ENCODE measurements at places on chromosomes 12 and 14. TPM values are rescaled to one million over a fixed set of nuclear protein-coding genes. Genes with fewer than 3 reads are reported as not detected.

NANOG gene
- not detected for total RNA-seq

SIX1 gene
- total RNA-seq: 1.00 TPM

INF2 gene
- 45.6 TPM for total RNA-seq

PTCSC3 gene
- total RNA-seq: not detected

NDUFB1 gene
- total RNA-seq: 129 TPM

OR4M1 gene
- total RNA-seq: not detected

GLI1 gene
- total RNA-seq: 22.7 TPM

HAL gene
- total RNA-seq: 3.8 TPM

AKAP5 gene
- total RNA-seq: 0.52 TPM

DCN gene
- total RNA-seq: 75.1 TPM

DNA sequence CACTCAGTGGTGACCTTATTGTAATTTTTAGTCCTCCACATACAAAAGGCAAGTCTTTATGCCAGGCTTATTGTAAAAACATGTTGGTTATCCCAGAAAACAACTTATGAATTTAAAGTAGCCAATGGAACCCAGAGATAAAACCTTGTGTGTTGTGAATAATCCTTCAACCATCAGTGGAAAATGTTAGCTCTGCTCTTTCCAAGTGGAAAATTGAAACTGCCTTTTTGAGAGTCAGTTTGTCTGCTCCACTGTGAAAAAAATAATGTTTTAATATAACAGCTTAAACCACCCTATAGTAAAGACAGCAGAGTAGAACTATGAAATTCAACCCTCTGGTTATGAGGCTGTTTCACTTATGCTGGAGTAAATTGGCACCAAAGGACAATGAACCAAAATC is 112.0 kb downstream of the TTLL5 start:
- DNase-seq: no peak

- no peak for DNase-seq
Observed at GRCh38 chr12:78269620-78270019, 438.9 kb downstream of the NAV3 start.

DNA sequence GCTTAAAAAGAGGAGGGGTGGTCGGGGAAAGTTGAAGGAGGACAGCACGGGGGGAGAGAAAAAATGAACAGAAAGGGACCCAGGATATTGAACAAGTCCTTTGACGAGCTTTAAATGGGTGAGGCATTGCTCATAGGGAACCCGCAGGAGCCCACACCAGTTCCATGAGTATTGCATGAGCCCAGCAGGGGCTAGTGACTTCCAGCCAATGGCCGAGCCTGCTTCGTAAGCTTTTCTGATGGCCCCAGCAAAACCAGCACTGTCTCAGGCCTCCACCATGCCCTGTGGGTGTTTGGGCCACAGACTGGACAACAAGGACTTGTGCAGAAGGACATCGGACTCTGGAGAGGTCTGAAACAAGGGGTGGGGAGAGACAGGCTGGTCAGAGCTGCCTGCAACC is 109.5 kb downstream of the ZFP36L1 start:
- DNase-seq: no peak

DNA sequence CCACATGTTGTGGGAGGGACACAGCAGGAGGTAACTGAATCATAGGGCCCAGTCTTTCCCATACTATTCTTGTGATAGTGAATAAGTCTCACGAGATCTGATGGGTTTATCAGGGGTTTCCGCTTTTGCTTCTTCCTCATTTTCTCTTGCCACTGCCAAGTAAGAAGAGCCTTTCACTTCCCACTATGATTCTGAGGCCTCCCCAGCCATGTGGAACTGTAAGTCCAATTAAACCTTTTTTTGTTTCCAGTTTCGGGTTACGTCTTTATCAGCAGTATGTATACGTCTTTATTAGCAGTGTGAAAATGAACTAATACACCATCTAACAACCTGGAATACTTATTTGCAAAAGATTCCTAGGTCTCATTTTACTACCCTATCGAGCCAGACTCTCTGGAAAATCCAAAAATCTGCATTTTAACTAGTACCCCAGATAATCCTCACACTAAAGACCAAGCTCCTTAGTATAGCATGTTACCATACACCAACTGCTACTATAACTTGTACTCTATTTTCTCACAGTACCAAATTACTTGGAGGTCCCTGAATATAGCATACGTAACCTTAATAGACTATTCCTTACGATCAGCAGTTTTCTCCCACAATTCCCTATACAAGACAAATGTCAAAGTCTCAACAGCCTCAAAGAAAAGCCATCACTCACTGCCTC is 11.5 kb downstream of the GTF2A1 start:
- no peak for DNase-seq

DNA sequence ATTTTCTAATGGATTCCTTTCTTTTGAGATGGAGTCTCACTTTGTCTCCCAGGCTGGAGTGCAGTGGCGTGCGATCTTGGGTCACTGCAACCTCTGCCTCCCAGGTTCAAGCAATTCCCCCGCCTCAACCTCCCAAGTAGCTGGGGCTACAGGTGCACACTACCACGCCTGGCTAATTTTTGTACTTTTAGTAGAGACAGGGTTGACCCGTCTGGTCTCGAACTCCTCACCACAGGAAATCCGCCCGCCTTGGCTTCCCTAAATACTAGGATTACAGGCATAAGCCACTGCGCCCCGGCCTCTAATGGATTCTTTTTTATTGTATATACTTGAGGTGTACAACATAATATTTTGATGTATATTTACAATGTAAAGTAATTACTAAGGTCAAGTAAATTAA is 140.1 kb upstream of the SLCO1C1 start:
- DNase-seq: no peak

DNA sequence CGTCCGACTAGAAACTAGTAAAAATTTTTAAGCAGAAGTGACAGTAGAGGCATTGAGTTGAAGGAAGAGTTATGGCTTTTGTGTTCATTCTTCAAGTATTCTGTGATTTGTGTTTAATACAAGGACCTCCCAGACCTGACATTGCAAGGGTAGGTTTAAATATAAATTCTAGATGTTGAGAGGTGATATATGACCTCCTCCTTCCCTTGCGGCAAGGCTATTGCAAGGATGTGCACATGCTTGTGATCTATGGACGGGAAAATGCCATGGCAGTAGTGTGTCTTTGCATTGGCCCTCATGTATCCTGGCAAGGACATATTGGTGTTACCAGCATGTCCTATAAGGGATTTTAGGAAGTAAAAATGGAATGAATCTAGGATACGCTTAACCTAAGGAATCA is 143.5 kb downstream of the NEDD1 start:
- DNase-seq: no peak

DNA sequence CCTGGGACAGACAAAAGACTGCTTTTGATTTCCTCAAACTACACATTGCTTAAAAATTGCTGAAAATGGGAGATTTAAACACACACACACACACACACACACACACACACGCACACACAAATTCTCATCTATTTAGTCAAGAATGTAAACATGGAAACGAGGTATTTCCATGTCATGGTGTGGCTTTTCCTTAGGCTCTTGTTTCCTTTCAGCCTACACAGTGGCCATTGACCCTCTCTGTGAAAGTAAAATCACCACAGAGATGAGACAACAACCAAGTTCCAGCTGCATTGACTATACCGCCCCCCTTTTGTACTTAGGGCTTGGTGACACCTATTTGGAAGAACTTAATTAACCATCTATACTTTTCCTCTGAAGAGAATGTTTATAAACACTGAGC is 41.9 kb downstream of the TTC8 start:
- no peak for DNase-seq

DNA sequence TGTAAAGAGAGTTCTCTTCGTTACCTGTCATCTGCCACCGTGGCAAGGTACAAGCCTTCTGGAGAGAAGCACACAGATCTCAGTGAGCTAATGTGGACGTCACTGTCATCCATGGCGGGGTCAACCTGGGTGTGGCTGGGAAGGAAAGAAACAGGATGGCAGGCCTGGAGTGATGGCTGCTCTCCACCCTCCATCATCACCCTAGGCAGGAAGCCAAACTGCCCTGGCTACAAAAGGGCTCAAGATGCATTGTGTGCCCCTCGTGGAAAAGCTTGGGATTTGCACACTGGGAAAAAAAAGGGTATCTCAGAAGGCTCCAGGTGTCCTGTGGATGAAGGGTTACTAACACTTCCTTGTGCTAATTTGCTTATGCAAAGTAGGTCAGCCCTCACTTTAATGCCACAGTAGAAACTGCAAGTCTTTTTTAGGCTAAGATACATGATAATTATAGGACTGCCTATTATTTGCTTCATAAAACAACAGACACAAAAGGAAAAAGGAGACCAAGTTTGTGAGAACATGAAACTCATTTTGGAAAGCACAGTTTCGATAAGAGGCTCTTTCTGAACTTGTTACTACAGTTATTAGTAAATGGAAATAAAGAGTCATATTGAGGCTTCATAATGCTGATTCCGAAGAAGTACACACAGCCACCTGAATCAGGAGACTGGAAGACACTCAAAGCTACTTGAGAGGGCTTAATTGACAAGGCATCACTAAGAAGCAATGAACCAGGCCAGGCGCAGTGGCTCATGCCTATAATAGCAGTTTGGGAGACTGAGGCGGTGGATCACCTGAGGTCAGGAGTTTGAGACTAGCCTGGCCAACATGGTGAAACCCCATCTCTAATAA is 18.9 kb downstream of the RFC5 start:
- no peak for DNase-seq

- no peak for DNase-seq
Observed at GRCh38 chr12:65495233-65495632, 216.8 kb downstream of the MSRB3 start.

DNA sequence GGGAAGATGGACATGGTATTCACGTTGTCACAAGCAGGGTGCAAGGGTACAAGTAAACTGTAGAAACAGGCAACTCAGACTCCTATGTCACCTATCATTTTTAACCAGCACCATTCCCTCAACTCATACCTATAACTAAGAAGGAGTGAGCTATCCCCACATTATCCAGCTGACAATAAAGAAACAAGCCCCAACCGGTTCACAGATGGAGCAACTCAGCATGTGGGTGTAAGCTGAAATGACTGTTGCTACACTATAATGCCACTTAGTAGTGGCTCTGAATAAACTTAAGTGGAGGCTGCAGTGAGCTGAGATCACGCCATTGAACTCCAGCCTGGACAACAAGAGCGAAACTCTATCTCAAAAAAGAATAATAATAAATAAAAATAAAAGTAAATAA is 829.5 kb upstream of the MDGA2 start:
- no peak for DNase-seq

DNA sequence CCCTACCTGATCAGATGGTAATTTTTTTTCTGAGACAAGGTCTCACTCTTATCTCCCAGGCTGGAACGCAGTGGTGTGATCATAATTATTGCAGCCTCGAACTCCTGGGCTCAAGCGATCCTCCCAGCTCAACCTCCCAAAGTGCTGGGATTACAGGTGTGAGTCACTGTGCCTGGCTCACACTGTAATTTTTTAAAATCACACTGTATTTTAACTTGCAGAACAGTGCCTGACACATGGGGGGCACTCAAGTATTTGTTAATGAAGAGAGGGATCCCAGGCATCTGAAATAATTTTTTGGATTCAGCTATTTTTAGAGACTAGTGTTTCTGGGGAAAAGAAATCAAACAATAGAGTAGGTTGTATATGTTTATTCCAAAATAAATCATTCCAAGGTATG is 21.7 kb downstream of the LIMA1 start:
- no peak for DNase-seq

DNA sequence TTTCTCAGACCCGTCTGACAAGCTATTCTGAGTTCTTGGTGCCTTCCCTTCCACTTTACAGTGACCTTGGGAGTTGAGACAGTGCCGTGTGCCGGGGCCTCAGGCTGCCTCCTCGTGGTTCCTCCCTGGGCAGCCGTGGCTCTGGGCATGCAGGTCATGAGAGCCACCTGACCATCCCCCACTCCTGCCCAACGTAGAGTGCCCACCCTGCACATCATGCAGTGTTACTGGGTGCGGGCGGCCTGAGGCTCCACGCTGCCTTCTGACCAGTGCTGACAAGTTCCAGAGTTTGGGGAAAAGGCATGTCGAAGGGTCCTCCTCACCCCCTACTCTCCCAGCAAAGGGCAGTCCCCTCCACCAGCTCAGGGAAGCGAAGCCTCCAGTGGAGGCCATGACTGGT is 190.5 kb downstream of the TSPAN9 start:
- DNase-seq: no peak

DNA sequence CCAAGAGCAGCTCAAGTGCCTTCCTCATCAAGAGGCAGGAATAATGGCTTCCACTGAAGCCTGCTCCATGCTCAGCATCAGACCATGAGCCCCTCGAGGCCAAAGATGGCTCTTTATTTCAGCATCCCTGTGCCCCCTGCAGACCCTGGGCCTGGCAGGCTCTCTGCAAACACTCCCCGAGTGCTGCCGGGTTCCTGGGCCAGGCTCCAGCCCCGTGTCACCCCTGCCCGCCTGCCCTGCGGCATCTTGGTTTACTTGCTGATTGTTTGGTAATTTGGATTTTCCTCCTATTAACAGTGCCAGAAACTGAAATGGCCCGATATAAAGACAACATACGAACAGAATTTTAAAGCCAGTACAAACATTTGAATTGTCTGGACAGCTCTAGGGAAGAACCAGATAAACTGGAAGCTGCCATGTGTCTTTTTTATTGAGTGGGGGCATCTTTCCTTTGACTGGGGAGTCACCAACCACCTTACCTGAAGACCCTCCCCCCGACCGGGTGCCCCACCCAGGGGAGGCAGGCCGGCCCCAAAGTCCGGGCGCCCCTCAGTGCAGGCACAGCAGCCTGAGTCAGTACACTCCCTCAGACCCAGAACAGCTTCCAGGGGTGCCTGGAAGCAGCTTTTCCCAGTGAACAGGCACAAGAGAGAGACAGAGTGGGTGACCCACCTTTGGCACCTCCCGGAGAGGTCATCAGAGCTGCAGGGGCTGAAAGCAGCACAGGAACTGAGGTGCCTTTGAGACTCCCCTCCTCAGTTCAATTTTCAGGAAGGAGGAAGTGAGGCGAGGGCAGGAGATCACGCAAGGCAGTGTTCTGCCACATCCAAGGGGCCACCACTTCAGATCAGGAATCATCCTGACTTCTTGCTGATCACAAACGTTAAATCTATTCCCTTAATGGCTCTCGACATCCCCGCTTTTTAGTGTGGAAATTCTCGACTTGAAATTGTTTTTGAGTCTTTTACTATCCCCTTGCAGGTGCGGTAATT is 30.6 kb downstream of the ITPK1 start:
- no peak for DNase-seq

DNA sequence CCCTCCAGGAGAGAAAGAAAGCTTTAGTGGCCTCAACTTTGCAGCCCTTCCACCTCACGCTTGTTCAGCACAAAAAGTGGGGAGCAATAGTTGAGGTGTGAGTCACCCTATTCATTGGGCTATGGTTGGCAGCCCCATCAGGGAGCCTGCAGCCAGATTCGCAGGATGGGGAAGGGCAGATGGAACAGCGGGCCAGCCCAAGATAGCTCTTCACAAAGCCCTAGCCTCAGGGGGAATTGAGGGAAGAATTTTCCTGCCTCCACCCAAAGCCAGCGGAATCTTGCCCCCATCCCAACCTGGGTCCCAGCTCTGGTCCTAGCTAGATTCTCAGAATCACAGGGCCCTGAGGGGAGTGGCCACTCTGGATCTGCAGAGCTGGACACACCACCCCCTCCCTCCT is 3.6 kb upstream of the KRT5 start:
- peak; percentile 52 for DNase-seq

GRCh38 chr12:74538491-74539258 is 1.0 kb downstream of the ATXN7L3B start:
- DNase-seq: no peak

- DNase-seq: no peak
Observed at GRCh38 chr12:92614502-92614901, 88.3 kb upstream of the PLEKHG7 start.

- DNase-seq: no peak
Observed at GRCh38 chr12:15272376-15272775, 49.9 kb upstream of the PTPRO start.

All from type B pancreatic cell (in vitro differentiated cells).